ENCODE measurements at places on chromosomes 2 and 18.

DNA sequence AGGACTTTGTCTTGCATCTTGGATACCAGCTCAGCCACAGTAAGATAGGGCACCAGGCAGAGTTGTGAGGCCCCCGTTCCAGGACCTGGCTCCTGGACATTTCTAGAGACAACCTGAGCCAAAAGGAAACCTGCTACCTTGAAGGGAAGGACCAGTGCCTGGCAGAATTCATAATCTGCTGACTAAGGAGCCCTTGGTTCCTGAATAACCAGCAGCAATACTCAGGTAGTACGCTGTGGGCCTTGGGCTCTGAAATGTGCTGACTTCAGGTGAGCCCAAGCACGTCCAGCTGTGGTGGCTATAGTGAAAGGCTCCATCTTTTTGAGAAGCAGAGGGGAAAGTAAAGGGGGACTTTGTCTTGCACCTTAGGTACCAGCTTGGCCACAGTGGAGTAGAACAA lies 28.5 kb downstream of the SERPINB11 start:
- no peak for DNase-seq

DNA sequence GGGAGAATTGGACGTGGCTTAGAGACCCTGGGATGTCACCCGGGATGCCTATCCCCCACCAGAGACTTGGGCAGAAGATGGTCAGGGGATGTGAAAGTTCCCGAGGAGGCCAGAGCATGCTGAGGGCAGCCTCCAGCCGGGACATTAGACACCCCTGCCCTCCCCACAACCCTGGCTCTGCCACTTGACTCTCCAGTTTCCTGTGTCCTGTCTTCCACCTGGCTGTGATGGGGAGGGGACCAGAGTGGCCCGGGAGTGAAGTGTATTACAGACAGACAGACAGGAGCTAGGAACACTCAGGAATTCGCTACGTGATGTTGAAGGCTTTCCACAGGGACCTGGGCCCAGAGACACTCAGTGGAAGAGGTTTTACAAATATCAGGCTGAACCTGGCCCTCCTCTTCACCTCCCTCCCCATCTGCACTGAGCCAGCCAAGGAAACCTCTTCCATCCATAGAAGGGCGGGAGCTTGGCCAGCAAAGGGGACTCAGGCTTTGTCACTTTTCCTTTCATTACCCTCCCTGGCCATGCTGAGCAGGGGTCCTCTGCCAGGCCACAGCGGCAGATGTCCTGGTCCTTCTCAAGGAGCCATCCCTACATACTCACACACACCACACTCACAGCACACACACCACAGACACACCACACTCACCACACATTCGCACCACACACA lies 60.7 kb downstream of the SDC1 start:
- no peak for DNase-seq

DNA sequence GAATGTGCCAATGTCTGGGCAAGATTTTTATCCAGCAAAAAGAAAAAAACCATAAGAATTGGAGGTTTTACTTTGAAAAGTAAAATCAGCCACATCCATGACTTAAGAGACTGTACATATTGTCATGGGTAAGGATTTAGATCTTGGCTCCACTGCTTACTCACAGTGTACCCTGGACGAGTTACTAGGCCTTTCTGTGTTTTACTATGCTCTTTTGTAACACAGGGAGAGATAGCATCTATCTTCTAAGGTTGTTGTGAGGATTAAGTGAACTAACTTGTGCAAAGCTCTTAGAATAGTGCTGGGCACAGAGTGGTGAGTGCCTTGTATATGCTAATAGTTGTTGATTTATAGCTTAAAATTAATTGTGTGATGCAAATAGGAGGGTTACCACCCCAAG lies 255.9 kb downstream of the NEDD4L start:
- no peak for DNase-seq

- no peak for DNase-seq
Measured at GRCh38 chr2:215736653-215737290, 276.6 kb downstream of the MREG start.

- DNase-seq = no peak
Measured at GRCh38 chr18:25704494-25704893, 352.5 kb upstream of the ZNF521 start.

DNA sequence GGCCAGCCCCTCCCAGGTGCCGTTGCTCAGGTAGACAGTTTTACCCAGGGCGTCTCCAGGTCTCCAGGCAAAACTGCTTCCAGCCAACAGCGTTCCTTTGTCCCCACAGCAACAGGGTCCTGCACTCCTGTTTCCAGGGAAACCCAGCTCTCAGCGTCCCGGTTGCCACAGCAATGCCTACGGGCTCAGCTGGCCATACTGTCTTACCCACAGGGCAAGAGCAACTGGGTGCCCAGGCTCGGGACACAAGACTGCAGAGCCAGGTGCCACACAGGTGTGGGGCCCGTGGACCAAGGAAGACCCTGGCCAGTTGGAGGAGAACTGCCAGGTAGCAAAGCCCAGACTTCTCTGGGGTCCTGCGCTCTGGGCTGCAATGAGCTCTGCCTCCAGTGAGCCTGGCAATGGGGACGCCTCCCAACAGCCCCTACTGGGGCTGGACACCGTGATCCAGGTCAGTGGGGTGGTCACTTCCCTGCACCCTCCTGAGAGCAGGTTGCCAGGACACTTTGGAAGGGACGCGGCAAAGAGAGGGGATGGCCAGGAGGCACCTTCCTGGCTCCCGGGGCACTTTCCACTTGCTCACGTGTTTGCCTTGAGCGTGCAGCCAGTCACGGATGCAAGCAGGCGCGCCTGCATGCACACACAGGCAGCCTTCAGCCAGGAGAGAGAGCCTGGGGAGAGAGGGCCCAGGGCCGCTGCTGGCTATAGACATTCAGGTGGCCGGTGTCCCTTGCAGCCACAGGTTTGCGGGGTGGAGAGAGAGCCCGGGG lies at the start of gene CROCC2:
Gene CROCC2 (plus strand): TSS at position 196 of the 770 bp plus-strand sequence. CDS start 178 bp downstream, at position 374.
- no peak for DNase-seq

DNA sequence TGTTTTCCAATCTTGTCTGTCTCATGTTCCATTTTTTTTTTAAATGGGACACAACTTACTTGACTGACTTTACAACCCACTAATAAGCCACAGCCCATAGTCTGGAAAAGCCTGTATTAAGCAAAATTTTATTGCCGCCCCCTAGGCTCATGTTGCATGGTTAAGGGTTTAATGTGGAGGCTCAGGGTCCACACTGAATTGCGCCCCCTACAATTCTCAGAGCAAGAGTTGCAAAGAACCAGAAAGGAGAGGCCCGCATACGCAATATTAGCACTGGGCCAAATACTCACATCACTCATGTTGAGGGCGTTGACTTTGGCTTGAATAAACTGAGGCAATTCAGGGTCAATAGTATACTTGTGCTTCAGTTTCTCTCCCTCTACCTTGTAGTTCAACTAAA lies 65.5 kb downstream of the NEB start:
- no peak for DNase-seq

DNA sequence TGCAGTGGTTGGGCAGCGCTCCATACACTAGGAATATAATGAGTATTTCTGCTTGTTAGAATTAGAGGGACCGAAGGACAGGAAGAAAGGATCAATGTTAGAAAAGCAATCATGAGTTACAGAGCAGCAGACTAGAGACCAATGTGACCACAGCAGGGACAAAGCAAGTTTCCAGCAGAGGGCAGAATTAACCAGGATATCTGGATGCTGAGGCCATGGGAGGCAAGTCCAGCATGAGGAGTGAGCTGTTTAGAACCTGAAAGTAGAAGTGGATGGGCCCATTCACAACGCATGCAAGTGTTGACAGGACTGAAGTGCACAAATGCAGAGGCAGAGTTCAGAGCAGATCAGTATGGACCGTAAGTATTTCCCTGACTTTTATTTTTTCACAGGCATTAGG lies 910.4 kb upstream of the GYPC start:
- no peak for DNase-seq

DNA sequence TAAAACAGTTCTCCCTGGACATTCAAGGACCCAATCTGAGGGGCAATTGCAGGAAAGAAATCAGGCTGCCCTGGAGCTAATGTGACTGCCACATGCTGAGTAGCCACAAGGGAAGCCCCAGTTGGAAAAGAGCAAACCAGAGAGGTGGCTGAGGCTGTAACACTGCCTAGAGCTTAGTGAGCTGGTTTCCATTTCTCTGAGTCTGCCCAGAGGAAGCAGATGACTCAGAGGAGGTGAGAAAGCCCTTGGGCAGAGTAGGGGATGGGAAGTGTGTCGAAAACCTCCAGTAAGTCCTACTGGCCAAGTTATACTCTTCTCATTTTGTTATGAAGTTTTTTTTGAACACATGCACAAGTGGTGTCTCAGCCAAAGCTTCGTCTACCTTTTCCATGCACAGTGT lies 753.0 kb downstream of the CNTNAP5 start:
- no peak for DNase-seq
